Fibroblast of the aortic adventitia (primary cell): ENCODE measurements at places on chromosomes 7 and 10. TPM values are rescaled to one million over a fixed set of nuclear protein-coding genes. Genes with fewer than 3 reads are reported as not detected.

PNLIPRP2 gene
- not detected in 2 replicates for total RNA-seq

CAPZA2 gene
- 174 and 246 TPM in 2 replicates for total RNA-seq

DNA sequence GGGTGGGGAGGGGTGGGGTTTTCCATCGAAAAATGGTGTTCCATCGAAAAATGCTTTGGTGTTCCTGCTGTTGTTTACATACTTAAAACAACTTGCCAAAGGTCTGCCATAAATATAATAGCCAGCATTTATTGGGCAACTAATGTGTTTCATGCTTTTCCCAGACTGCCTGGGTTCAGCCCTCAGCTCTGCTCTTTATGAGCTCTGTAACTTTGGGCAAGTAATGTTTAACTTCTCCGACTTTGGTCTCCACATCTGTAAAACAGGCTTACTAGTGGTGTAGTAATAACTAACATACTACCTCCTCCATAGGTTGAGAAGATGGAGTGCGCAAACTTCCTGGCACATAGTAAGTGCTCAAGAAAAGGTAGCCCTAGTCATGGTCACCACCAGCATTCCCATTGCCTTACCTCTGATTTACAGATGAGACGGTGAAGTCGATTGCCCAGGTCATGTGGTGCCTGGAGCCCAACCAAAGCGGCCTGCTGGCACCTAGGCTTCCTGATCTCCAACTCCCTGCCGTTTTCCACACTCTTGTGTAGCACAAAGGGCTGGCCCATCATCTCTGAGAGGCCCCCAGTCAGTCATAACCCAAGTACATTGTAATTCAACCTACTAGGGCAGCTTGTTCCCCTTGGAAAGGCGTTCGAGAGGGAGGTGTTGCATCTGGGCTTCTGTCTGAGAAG lies 8.9 kb downstream of the ZMIZ1 start:
- no peak for DNase-seq

DNA sequence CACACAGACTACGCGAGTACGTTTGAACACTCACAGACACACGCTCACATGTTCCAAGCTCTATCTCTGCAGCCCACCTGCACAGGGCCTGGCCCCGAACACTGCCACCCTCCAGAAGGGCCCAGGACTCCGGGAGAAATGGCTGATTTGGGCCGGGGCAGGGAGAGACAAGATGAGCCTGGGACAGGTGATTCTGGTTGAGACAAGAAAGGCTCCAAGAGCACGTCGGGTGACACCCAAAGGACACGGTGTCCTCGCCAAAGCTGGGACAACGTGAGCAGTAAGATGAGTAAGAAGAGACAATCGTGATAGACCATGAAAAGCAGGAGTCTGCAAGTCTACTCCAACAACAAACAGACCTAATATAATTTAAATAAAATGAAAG lies 9.2 kb downstream of the GPER1 start:
- no peak for DNase-seq
